ENCODE measurements at places on chromosomes 12 and 14. TPM values are rescaled to one million over a fixed set of nuclear protein-coding genes. Genes with fewer than 3 reads are reported as not detected.

Gene WNT1
- not detected for total RNA-seq

Gene MIP
- total RNA-seq, result not detected

Gene CCDC77
- total RNA-seq, result 8.3 TPM

Gene PTGER2
- 10.3 TPM for total RNA-seq
